ENCODE measurements at places on chromosomes 1 and 21.
A peak's percentile ranks its signal among the peaks of the same experiment; 100 is the strongest.

GRCh38 chr1:46221749-46222148, 18.6 kb downstream of the LURAP1 start:
- no peak for DNase-seq

DNA sequence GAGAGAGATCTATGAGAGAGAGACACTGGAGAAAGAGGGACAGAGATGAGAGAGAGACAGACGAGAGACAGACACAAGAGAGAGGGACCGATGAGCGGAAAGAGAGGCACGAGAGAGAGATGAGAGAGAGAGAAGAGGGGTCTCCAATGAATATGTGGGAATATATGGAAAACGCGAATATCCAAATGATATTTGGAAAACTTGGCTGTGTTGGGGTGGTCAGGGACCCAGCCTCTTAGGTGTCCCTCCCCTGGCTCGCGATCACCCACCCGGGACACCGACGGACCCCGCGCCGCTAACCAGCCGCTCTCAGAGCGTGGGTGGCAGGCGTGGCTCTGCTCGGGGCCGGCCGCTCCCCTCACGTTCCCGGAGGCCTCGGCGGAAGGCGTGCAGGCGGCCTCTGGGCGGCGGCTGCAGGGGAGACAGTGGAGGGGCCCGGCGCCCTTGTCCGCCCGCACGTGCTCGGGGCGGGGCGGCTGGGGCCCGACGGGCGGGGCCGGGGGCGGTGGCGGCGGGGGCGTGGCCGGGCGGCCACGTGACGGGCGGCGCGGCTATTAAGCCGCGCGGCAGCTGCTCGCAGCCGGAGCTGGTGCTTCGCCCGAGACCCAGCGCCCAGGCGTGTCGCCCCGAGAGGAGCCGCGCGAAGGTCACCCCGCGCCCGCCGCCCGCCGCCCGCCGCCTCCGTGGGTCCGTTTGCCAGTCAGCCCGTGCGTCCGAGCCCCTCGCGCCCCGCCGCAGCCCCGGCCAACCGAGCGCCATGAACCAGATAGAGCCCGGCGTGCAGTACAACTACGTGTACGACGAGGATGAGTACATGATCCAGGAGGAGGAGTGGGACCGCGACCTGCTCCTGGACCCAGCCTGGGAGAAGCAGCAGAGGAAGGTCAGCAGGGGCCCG, at the start of gene ACTN2:
Gene ACTN2, plus strand, starts transcription at position 583 of the 898 bp plus-strand sequence. Its CDS starts 175 bp downstream, at position 758.
- peak; percentile 83 for DNase-seq

- peak; percentile 12 for DNase-seq
These were observed 459 bp downstream of the ARV1 start for GRCh38 chr1:230979389-230979716.

GRCh38 chr1:53069265-53069662, 7.3 kb downstream of the PODN start:
- DNase-seq: no peak

DNA sequence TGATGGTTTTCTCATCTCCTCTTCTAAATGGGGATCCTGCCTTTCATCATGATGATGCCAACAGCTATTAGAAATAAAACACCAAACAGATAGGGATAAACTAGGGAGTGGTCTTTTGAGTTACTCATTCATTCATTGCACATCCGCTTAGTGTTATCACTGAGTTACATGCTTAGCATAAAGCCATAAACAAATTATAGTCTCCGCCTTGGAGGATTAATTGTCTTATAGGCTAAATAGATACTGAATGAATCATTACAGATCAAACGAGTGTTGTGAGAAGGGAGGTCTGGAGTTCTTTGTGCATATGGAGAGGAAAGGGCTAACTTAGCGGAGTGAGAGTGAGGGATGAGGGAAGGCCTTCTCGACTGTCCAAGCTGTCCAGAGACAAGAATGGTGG, 19.8 kb upstream of the GUCA2B start:
- DNase-seq: no peak

DNA sequence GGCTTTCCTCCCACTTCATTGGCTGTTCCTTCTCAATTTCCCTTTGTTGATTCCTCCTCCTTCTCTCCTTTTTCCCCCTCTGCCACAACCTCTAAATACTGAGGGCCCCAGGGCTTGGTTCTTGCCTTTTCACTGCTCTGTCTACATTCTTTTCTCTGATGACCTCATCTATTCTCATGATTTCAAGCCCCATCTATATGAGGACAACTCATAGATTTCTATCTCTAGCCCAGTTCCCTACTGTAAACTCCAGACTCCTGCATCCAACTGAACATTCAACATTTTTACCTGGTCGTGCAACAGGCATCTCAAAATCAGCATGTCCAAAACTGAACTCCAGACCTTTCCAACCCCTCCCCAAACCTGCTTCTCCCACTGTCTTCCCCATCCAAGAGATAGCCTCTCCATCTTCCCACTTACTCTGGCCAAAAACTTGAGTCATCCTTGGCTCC, 11.5 kb upstream of the SLC9A1 start:
- DNase-seq: no peak

GRCh38 chr1:93350875-93351274, 5.2 kb downstream of the DR1 start:
- DNase-seq: no peak

DNA sequence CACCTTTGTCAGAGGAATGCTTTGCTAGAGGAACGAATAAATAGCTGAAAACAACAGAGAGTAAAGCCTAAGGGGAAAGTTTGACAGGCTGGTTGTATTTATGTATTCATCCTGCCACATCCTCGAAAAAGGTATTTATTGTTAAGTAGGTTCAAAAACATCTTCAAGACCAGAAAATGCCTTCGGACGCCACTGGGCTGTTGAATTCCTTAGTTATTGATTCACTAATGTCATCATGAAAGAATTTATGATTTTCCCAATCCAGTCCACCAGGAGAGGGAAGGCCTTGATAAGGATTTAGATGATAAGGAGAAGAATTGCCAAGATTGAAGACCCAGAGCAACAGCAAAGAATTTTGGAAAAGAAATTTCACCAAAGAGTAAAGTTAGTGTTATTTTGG, 35.2 kb upstream of the MAB21L3 start:
- DNase-seq: no peak

GRCh38 chr1:232486454-232487207, 143.3 kb downstream of the SIPA1L2 start:
- no peak for DNase-seq

- DNase-seq: no peak
These were observed 648.1 kb downstream of the PLPP3 start for GRCh38 chr1:55931081-55931940.

DNA sequence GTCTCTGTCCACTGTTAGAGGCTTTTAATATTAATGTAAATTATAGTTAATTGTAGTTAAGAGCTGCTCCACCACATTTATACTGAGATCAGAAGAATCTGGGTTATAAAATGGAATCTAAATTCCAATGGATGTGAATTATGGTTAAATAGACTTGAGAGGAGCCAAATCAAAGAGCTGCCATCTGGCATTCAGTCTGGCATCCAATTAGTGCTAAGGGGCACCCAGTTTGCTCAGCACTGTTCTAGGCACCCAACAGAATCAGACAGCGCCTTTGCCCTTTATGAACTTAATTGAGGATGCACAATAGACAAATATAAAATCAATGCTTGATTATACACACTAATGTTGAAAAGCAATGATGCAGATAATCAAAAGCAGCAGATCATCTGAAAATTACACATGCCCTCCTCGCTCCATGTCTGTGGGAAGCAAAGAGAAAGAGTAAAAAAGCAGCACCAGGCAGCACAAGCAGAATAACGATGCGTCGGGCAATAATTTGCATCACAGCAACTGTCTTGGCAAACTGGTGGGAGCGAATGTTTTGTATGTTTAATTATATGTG, 310.1 kb downstream of the BRINP2 start:
- DNase-seq: no peak

DNA sequence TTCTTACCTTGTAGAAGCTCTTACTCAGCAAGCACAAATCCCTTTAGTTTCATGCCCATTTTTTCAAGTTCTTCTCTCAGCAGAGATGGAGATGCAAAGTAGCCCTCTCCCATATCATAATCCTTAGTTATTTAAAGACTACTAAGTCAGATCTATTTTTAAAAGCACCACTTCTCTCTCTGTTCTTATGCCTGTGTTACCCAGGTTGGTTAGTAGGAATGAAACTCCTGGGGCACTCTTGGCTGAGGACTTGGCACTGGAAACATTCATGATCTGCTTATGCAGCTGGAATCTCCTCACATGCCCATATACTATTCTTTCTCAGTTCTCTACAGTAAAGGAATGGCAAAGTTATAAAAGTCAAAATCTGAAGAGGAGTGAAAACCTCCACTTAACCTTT, 51.9 kb upstream of the PPP2R5A start:
- no peak for DNase-seq

GRCh38 chr1:1360506-1361169, 2.3 kb upstream of the MXRA8 start:
- DNase-seq: peak; percentile 95

DNA sequence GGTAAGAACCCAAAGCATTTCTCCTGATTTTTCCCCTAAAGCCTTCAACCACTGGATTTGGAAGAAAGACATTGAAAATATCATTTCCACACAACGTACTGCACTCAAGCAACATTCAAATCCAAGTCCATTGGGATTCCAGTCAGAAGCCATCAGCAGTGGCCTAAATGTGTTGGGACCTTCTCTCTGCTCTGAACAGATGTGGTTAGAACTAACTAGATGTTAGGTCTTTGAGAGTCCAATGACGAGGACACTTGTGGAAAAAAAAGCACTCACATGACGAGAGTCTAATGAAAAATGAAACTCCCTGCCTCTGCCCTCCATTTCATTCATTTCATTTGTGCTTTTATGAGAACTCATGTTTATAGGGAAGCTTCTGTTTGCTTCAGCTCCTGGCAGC, 382.3 kb downstream of the SIPA1L2 start:
- no peak for DNase-seq

DNA sequence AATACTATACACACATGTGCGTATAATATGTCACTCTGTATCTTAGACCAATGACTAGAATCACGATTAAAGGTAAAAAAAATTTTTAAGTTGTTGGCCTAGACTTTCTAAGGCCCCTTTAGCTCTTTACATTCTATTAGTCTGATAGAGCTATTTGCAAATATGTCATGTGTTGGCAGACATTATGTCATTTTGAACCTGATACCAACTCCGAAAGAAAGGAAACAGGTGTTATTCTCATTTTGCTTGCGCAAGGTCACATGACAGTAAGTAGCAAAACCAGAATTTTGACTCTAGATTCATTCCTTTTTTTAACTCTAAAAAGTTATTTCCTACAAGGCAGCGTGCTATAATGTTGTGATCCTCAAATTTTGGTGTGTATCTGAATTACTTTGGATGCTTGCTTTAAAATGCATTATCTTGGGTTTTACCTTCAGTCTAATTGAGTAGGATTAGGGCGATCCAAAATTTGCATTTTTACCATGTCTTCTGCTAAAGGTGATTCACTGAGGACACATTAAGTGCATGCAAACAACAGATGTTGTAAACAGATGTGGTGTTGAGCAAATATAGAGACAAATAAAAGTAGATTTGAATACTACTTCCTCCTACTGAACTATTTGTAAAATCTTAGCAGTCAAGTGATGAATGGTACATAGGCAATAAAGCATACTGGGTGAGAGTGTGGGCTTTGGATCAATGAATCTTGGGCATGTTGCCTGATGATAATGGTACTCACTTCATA, 63.5 kb upstream of the KIAA1614 start:
- DNase-seq: no peak

DNA sequence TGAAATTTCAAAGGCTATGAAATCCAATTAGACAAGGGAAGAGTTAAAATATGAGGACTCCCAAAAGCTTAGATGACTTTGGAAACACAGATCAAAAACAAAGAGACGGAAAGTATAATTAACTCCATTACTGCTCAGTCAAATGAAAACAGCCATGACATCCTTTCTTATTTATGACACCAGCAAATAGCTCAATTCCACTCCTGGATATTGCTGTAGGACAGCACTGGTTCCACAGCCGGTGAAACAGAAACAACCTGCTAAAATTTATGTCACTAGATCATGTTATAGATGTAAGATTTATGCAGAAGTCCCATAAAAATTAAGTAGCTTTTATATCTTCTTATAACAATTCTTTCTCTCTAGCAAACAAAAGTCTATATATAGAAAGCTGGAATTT, 65.6 kb upstream of the RRP15 start:
- DNase-seq: no peak

- DNase-seq: no peak
These were observed 397.8 kb upstream of the USP24 start for GRCh38 chr1:55612988-55613387.

DNA sequence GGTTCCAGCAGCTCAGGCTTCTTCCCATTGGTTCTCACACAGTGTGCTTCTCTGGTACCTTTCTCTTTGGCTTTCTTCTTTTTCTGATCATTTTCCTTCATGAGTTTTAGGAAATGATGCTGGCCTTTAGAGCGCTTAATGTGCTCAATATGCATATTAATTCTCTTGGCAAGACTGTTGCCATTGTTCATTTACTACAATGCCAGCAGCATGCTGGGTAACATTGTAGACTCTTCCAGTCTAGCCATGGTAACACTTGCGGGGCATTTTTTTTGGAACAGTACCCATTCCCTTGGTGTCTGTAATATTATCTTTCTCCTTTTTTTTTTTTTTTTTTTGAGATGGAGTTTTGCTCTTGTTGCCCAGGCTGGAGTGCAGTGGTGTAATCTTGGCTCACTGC, 21.7 kb downstream of the UBE4B start:
- DNase-seq: no peak

DNA sequence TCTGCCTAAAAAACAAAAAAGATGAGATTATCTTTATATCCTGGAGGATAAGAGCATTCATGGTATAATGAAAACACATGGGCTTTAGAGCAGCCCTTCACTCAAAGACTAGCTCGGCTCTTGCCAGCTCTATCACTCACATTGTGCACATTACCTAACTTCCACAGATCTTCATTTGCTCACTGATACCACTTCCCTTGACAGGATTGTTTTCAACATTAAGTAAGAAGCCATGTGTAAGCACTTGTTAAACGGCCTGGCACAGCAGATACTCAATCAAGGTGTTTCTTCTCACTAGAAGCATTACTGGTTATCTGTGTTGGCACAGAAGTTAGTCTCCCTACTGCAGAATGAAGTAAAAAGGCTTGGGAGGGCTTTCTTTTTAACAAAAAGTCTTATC, 18.7 kb downstream of the LPGAT1 start:
- DNase-seq: no peak

GRCh38 chr1:111988743-111989453, 570 bp downstream of the KCND3 start:
- DNase-seq: no peak

GRCh38 chr1:220785166-220786056, 1.3 kb upstream of the MTARC1 start:
- no peak for DNase-seq

- no peak for DNase-seq
These were observed 514.2 kb upstream of the ZP4 start for GRCh38 chr1:238404921-238405320.
